ENCODE measurements at places on chromosomes 7 and 10. TPM values are rescaled to one million over a fixed set of nuclear protein-coding genes. Genes with fewer than 3 reads are reported as not detected.

GRCh38 chr10:120997313-120997712, 146.2 kb downstream of the WDR11 start:
- no peaks in the 10 kb centered on the region for H3K27me3 ChIP-seq
- H3K4me3 ChIP-seq, result no peak overlapping the region
- H3K36me3 ChIP-seq, result no peaks in the 10 kb centered on the region
- no peaks in the 10 kb centered on the region for H3K4me1 ChIP-seq
- DNase-seq, result no peak

PARP12 gene
- 53.1 TPM for total RNA-seq

TAS2R41 gene
- not detected for total RNA-seq

CLRN3 gene
- total RNA-seq, result not detected
